GM23248 (cell line): ENCODE measurements at places on chromosomes 1 and 21.

DNA sequence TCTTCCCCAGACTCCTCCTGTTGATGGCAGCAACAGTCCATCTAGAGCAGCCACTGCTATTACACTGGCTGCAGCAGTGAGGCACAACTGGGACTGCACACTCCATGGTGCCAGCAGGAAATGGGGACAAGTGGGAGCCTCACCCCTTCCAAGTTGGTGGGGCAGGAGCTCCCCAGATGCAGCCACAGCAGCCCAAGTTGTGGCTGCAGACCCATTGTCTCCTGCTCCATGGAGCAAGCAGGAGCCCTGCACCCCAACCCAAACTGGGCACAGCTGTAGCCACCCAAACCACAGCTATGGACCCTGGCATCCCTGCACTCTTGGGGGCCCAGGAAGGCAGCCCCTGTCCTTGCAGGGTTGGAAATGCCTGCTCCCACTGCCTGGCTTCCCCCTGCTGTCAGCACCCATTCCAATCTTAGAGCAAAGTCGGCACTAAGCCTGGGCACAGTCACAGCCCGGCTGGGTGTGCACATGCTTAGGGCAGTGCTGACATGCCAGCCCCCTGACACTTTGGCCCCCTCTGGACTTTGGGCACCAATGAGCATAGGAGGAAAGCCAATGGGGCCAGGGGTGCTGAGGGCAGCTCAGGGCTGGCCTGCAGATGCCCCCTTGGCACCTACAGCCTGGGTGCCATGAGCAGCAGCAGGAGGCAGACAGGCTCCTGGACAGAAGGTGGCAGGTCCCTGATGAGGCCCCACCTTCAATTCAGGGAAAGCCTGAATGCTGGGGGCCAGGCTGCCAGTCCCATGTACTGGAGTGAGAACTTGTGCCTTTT, 44.0 kb downstream of the MATN1 start:
- no peak for DNase-seq

DNA sequence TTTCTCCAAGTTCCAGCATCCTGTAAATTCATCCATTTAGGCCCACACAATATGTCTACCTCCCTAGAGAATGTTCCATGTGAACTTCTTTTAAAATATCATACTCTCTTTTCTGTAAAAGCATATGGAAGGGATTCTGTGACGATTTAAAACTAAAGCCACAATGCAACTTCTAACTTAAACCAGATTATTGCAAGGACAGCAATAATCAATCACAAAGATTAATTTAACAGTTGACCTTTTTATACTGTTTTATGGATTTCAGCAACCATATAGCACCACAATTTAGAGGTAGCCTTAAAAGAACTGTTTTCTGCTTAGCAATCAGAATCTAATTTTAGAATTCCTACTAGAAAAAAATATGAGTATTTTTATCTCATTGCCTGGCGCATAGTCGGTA, 58.3 kb downstream of the DSCAM start:
- DNase-seq: no peak

DNA sequence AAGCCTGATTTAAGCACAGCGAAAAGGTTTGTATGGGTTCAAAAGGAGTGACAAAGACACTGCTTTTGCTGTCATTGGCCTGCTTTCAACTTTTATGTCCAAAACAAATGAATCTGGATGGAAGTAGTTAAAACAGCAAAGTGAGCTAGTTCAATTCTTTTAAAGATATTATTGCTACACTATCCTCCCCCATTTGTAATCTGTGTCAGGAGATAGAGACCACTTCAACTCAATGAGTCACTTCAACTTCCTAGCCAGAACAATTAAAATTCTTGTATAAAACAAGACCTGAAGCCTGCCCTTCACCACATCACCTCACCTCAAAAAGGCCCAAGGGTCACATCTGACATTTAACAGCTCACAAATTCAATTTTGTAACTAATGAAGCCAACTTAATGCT, 364.1 kb upstream of the LYPLAL1 start:
- DNase-seq: no peak

DNA sequence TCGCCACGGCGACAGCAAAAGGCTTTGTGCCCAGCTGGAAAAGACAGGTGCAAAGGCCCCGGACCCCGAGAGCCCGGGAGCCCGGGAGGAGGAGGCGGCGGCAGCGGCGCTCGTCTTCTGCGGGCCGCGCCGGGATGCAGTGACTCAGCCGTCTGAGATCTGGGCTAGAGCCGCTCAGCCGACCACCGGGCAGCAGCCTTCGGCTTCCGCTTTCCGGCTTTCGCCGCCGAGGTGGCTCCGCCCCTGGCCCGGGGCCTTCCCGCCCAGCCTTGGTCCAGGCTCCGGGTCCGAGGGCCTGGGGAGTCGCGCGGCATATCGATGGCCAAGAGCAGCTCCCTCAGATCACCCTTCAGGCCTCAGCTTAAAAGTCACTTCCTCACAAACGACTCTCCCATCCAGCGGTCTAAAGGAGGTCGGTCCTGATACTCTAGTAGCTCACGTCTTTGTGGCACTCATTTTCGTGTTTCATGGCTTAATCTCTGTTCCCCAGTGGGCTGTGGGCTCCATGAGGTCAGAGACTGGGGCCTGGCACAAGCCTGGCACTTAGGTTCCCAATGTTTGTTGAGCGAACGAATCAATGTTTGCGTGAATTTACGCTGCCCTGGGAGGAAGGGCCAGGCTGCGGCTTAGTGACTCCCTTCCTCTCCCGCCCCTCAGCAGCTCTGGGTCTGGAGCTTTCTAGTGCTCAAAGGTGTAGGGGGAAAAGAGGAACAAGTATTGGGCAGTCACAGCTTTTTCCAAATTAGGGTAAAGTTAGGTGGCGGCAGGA, at the start of gene PHTF1:
TSS of gene PHTF1 (minus strand) at position 154 of the 769 bp plus-strand sequence. CDS start 783 bp downstream, outside the sequence.
- peak; percentile 94 for DNase-seq

DNA sequence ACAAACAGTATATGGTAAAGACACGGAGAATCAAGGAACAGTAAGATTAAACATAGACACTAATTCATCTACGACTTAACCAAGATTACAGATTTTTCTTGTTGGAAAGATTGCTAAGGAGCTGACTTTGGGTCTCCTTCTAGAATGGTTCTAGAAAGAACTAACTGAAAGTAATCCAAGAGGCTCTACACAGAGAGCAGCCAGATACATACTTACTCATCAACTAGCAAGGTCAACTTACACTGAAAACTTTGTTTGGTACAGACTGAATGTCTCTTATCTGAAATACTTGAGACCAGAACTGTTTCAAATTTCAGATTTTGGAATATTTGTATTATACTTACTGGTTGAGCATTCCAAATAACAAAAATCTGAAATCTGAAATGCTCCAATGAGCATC, 5.8 kb downstream of the C21orf91 start:
- no peak for DNase-seq

DNA sequence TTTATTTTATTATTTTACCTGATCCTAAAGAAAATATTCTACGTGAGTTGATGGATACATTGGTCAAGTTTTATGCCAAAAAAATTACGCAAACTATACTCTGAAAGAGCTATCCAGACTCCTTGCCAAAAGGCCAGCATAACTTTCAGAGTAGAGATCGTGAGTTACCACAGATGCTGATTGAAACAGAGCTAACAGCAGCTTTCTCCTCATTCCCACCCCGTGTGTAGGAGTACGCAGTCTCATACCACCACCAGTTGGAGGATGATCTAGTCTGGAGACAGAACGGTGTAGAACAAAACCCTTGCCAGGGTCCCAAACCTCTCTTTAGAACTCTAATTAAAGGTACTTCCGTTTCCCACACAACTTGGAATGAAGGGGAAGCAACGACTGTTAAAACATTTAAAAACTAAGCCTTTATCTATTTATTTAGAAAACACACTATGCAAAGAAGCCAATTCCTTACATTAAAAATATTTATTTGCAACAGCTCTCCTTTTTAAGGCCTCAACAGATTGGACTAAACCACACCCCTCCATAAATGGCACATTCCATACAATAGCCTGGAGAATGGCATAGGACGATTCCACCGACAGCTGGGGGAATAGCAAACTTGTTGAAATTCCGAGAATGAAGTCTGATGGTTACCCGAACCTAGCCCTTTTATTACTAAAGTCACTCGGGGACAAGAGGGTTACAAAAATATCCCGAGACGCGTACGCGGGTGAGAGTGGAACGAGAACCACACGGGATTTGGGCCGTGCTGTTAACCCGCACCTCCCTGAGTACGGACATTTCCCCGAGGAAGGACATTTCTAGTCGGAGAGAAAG, 1.4 kb downstream of the NUCKS1 start:
- peak; percentile 91 for DNase-seq

- DNase-seq: no peak
Measured at GRCh38 chr1:30657131-30658013, 66.0 kb downstream of the MATN1 start.

GRCh38 chr1:8408151-8408839, 90.4 kb downstream of the SLC45A1 start:
- DNase-seq: peak; percentile 80

- DNase-seq: no peak
Measured at GRCh38 chr1:7983086-7983778, 21.7 kb downstream of the PARK7 start.

- peak; percentile 53 for DNase-seq
Measured at GRCh38 chr21:39518055-39518846, 66.5 kb downstream of the SH3BGR start.

DNA sequence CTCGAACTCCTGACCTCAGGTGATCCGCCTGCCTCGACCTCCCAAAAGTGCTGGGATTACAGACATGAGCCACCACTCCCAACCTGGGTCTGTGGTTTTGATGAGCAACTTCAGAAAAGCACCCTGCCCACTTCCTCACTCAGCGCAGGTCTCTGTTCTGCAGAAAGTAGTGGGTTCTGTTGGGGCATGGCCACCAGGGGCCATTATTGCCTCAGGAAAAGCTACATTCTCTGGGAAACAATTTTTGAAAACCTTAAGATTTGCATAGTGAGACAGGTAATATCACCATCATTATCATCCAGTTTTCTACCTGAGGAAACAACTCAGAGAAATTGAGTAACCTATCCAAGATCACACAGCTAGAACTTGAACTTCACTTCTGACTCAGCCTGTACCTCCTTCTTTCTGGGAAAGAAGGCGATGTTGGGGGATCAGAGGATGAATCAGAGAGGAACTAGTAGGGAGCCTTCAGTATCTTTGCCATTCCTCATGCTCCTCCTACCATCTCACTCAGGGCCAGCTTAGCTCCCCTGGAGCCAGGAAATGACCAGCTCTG, 7.1 kb upstream of the NES start:
- DNase-seq: peak; percentile 86

- no peak for DNase-seq
Measured at GRCh38 chr1:62588000-62588399, 9.3 kb upstream of the ANGPTL3 start.

DNA sequence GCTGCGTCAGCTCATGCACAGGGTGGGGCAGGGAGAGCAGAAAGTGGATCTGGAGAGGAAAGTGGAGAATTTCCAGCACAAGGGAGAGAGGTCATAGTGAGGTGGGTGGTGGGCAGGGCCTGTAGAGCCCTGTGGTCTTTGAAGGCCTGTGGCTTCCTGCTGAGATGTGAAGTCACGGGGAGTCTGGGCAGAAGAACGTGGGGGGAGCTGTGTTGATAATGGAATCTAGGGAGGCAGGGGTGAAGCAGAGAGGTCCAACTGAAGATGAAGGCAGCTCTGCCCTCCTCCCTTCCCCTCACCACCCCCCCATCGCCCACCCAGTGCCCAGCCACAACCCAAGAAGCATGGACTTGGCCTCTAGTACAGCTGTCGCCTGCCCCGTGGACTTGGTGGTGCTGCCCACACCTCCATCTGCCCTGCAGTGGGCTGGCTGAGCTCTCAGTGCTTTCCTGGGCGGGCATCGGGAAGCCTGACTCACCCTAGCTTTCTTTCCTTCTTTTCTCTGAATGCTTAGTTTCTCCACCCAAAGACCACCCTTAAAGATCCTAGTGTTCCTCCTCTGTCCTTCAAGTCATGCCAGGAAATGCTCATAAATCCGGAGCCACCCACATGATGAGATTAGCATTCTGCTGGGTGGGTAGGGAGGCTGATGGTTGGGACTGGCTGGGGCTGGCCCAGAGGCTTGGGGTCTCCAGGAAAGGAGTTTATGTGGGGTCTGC, 186.1 kb downstream of the TRABD2B start:
- DNase-seq: no peak

- no peak for DNase-seq
Measured at GRCh38 chr1:151847867-151848596, 5.5 kb downstream of the THEM5 start.

GRCh38 chr1:30088594-30088993, 634.8 kb downstream of the MATN1 start:
- no peak for DNase-seq

GRCh38 chr1:12488666-12489354, 129.2 kb downstream of the DHRS3 start:
- peak; percentile 62 for DNase-seq

GRCh38 chr1:184640505-184640904, 114.2 kb downstream of the EDEM3 start:
- no peak for DNase-seq

DNA sequence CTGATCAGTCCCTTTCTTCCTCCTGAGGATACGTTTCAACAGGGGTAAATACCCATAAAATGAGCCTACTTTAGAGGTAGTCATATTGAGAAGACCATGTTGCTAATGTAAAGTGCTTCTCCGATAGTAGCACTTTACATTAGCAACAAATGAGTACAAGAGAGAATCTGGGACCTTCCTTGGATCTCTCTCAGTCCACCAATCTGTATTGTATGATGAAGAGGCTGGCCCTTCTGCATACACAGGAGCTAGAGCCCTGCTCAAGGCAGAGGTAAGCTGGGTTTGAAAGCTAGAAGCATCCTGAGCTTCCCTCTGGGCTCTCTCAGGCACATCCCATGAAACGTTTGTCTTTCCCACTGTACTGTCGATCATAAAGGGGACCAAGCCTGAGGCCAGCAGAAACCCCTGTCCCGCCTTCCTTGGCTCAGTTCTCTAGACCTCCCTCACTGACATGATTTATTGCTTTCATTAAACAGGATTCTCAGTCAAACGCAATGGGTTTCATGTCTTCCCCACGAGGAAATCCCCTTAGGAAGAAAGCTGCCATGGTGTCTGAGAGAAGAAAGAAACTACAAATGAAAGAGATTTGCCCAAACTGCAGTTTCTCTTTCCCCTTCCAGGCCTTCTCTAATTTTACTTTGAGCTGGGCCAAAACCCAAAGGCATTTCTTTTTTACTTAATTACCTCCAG, 62.8 kb upstream of the BCAR3 start:
- no peak for DNase-seq

GRCh38 chr1:179938752-179939151, 15.9 kb upstream of the CEP350 start:
- DNase-seq: peak; percentile 16

- no peak for DNase-seq
Measured at GRCh38 chr1:108000184-108000583, 35.2 kb upstream of the VAV3 start.

GRCh38 chr1:225652729-225653462, at the start of gene ENAH:
Gene ENAH, minus strand, starts transcription at chr1:225653123. Its CDS starts 433 bp downstream, at chr1:225652690.
- peak; percentile 93 for DNase-seq

GRCh38 chr1:203289281-203289981, 15.9 kb upstream of the BTG2 start:
- no peak for DNase-seq

- DNase-seq: peak; percentile 85
Measured at GRCh38 chr1:24635195-24635843, 7.8 kb upstream of the SRRM1 start.
